Stimulated activated CD4-positive, alpha-beta T cell treated with anti-CD3 and anti-CD28 coated beads, Interleukin-1b, Interleukin-23, amount 100 ng/mL, for 4 hours (primary cell): ENCODE measurements at places on chromosomes 11 and 22.

DNA sequence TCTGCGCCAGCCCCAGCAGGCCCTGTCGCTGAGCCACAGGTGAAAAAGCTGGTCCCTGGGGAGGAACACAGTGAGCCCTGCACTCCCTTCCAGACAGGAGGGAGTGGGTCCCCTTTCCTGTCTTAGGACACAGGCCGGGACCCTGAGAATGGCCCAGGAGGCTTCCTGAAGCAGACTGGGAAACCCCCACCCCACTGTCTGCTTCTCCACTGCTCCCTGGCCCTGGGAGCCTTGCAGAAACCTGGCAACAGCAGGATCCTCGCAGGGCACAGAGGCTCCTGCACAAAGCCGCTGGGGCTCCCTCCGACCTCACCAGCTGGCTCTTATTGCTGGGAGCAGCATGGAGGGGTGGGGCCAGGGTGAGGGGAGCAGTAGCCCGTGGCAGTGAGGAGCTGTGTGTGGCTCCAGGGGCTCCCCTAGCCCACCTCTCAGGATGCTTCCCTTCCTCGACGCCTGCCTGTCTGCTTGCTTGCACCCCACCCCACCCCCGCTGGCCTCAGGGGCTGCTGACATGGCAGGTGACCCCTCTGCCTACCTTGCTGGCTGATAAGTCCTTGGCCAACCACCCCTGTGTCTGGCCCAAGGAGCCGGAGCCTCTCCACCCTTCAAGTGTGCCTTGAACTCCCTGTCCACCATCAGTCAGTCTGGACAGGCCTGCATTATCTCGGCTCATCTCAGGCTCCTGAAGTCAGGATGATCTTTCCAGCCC lies 72.1 kb upstream of the KCNQ1OT1 start:
- no peak for DNase-seq

- peak; percentile 68 for DNase-seq
These were observed 7.2 kb upstream of the PLXNB2 start for GRCh38 chr22:50314455-50315288.

DNA sequence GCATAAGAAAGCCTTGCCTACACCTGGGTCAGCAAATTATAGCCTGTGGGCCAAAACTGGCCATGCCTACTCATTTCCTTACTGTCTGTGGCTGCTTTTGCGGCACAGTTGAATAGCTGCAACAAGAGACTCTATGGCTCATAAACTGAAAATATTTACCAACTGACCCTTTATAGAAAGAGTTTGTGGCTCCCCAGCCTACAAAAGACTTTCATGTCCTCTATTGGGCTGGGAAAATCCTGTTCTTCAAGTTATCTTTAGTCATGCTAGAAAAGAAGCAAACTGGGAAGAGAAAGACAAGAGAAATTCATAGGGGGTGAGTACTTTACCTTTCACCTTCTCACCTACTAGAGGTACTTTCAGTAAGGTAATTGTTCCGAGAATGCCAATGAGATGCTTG lies 175.1 kb downstream of the SWAP70 start:
- no peak for DNase-seq

GRCh38 chr22:35611200-35611890 lies 5.8 kb downstream of the MB start:
- no peak for DNase-seq

GRCh38 chr11:66371627-66372415 lies at the start of gene SLC29A2:
Gene SLC29A2, minus strand, starts transcription at chr11:66371760. Its CDS starts 169 bp downstream, at chr11:66371591.
- DNase-seq: peak; percentile 68

DNA sequence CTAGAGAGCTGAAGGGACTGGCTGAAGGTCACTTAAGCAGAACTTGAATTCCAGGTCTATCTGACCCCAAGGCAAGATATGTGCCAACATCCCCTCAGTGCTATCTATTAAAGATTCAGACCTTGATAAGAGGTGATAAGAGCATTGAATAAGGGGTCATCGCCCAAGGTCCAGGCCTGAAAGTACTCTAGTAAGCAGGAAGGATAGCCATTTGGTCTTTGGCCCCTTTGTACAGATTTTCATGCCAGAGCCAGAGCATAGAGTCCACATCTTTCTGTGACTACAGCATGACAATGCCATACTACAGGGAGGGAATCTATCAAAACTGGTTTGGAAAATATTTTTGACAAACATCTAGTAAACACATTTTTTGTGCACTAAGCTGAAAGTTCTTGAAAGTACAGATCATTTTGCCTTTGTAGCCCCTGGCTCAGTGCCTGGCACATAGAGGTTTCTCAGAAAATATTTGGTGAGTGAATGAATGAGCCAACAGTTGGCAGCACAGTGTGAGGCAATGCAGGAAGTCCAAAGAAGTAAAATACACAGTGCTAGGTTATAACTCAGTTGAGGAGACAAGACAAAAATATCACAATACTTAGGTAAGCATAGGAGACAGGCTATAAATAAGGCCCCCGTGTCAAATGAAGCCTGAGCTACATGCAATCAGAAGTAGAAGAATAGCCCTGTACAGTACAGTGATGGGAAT lies 15.1 kb upstream of the RRAS2 start:
- no peak for DNase-seq

GRCh38 chr11:114771172-114771571 lies 92.8 kb downstream of the NXPE2 start:
- no peak for DNase-seq

DNA sequence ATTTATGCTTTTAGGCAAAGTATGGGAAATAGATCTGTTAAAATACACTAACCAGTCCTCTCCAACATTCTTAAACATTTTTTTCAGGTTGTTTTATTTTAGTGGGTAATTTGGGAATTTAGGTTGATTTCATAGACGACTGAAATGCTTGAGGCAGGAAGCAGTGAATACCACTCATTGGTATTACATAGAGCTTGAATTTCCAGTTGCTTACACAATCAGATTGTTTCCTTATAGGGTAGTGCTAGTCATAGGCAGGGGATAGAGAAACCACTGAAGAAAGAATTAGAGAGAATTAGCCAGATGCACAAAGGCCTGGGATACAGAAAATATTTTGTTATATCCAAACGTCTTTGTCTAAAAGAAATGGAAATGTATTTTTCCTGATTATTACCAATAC lies 23.9 kb upstream of the LYVE1 start:
- no peak for DNase-seq

DNA sequence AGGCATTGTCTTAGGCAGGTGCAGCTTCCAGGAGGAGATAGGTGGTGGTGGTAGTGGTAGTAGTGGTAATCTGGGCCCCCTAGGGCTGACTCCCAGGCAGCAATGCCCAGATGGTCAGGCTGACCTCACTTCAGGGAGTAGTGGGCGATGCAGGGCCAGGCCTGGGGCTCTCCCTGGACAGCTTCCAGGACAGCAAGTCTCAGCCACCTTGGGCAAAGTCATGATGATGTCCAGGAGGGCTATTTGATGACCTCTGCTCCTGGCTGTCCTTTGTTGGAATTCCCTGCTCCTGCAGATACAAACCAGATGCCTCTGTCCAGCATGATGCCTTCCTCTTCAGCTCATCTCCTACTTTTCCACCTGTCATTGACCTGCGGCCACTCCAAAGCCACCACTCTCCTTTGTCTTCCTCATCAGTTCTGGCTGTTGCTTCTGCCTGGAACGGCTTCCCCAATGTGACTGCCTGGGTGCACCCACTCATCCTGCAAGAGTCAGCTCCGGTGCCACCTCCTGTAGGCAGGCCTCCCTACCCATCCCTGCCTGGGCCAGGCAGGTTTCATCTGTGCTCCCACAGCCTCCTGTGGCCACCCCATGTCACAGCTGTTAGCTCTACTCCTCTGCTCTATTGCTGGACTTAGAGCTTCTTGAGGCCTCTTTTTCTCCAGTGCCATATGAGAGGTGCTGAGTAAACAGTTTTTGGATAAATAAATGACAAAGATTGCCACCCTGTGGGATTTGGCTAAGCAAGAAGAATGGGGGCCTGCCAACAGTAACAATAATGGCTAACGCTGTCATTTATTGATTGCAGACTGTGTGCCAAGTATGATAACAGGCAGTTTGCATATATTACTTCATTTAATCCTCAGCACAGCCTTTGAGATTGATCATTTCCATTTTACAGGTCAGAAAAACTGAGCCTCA lies 172.9 kb upstream of the NECTIN1 start:
- DNase-seq: no peak

- DNase-seq: no peak
These were observed 88.4 kb downstream of the CDKN1C start for GRCh38 chr11:2797121-2797711.

DNA sequence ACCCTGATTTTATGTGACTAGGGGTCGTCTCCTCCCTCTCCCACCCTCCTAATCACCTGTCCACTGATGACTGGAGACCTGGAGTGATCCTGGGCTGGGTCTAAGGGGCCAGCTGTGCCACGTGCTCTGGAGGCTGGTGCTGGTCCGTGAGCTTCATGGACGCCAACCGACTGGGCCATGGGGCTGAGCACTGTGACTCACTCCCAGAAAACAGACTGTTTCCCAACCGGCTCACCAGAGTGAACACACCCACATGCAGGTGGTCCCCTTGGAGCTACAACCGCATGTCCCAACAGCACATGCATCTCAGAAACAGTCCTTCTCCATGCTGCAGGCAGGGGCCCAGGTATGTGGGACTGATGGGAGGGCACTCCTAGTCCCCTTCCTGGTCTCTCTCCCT lies 14.0 kb upstream of the LMO1 start:
- no peak for DNase-seq

DNA sequence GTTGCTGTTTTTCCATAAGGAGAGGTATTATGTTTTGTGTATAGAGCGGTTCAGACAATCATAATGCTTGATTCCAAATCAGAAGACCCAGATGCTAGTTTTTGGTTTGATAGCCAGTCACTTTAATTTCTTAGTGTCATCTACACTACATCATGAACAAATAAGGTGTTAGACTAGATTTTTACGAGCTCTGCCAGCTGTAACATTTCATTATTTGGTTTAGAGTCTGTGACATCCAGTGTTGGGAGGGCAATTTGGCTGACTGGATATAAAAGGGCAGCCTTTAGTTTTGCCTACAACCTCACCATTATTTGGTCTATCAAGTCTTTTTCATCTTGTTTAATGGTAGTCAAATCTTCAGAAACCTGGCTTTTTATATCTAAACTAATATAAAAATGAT lies 30.2 kb upstream of the FBXO3 start:
- no peak for DNase-seq

DNA sequence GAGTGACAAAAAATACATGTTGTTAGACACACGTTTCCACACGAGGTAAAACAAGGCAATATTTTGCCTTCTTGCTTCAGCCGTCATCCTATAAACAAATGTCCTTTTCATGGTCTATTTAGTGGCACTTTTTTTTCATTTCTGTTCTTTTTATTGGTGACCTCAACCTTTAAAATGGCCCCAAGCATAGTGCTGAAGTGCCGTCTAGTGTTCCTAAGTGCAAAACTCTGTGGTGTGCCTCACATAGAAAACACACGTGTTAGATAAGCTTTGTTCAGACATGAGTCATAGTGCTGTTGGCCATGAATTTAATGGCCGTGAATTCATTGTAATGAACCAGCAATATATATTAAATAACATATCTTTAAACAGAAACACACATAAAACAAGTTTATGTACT lies 15.6 kb downstream of the OVCH2 start:
- DNase-seq: no peak

DNA sequence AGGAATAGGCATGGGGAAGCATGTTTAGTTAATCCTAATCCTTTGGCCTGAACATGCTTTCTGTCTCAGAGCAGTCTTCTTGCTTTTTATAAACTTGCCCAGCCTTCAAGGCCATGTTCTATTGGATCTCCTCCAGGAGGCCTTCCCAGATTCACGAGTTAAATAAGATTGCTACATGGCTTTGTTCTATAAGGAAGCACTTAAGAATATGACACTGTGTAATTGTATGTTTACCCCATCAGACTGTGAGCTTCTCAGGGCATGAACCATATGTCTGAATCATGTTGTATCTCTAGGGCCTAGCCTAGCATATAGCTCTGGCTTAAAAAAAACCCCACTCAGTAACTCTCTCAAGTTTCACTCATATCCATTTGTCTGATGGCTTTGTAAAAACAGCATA lies 26.4 kb upstream of the UCP3 start:
- DNase-seq: no peak

DNA sequence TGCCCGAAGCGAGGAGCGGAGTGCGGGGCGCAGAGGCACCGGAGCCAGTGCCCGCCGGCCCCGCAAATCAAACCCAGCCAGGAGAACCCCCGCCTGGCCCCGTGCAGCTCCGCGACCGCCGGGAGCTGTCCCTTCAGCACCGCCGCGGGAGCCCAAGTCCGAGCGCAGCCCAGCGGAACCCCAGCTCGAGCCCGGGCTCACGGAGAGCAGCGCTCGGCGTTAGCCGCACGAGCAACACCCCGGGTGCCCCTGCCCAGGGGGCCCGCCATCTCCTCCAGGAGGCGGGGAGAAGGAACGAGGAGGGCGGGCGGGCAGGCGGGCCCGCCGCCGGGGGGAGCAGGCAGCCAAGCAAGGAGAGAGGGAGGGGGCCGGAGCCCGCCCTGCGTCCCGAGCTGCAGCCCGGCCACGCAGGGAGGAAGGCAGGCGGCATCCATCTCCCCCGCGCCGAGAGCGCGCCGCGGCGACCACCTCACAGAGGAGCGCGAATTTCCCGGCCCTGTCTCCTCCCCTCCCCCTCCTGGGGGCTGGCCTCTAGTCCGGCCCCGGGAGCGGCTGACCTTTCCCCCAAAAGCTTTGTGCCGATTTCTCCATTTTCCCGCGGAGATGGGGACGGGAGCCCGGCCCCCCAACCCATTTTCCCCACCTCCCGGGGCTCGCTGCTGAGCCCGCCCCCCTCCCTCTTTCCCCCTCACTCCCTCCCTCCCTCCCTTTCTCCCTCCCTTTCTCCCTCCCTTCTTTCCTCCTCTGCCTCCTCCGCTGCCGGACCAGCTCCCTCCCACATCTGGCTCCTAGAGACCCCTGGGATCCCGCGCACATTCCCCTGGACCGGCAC lies 621 bp downstream of the KCNC1 start:
- no peak for DNase-seq

GRCh38 chr11:69682221-69682620 lies 7.1 kb upstream of the LTO1 start:
- DNase-seq: no peak

DNA sequence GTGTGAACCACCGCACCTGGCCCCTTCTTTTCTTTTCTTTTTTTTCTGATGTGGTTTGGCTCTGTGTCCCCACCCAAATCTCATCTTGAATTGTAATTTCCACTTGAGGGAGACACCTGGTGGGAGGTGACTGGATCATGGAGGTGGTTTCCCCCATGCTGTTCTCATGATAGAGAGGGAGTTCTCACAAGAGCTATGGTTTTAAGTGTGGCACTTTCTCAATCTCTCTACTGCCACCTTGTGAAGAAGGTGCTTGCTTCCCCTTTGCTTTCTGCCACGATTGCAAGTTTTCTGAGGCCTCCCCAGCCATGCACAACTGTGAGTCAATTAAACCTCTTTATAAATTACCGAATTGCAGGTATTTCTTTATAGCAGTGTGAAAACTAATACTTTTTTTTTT lies 4.9 kb upstream of the TCN2 start:
- no peak for DNase-seq

- DNase-seq: no peak
These were observed 4.8 kb downstream of the SMIM38 start for GRCh38 chr11:69160296-69161116.
